AG20443 (cell line): ENCODE measurements at places on chromosomes 2 and 18.

DNA sequence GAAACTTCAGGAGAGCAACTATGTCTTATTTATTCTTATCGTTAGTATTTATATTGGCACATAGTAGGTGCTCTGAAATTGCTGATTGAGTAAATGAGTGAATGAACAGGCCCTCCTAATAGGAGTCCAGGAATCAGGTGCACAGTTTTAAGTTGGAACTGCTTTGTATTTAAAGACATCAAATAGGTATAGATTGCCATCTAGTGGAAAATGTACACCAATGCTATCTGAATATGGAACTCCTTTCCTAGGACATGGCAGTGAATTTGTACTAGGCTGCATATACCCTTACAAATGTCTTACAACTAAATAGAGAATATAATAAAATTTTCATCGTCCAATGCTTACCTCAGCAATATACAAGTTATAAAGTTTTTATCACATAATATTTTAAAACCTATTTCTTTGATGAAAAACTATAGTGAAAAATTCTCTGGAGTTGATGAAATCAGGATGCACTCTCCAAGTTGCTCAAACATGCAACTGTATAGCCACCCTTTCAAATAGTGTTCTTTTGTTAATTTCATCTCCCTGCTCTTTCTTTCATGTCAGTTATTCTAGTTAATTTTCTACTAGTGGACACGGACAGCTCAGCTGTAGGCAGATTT lies 318.9 kb upstream of the SYT4 start:
- DNase-seq: peak; percentile 29

DNA sequence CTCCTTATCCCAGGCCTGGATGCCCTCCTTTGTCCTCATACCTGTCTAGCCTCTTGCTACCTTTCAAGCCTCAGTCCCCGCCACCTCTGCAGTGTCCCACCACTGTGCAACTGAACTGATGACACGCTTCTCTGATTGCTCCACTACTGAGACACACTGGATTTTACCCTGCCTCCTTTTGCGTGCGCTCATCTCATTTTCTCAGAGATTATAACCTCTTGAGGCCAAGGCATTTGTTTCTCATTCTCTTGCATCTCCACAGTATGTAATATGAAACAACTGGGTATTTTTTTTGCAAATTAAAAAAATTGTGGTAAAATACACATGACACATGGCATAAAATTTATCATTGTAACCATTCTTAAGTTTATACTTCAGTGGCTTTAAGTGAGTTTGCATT lies 95.4 kb downstream of the PRKCE start:
- peak; percentile 52 for DNase-seq

DNA sequence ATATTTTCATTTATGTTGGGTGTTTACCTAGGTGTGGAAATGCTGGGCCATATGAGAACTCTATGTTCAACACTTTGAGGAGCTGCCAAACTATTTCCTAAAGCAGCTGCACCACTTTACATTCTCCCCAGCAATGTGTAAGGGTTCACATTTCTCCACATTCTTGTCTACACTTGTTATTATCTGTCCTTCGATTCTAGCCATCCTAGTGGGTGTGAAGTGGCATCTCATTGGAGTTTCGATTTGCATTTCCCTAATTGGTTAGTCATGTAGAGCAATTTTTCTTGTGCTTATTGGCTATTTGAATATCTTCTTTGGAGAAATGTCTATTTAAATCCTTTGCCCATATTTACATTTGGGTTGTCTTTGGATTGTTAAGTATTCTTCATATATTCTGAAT lies 21.9 kb downstream of the RNF144A start:
- DNase-seq: no peak

DNA sequence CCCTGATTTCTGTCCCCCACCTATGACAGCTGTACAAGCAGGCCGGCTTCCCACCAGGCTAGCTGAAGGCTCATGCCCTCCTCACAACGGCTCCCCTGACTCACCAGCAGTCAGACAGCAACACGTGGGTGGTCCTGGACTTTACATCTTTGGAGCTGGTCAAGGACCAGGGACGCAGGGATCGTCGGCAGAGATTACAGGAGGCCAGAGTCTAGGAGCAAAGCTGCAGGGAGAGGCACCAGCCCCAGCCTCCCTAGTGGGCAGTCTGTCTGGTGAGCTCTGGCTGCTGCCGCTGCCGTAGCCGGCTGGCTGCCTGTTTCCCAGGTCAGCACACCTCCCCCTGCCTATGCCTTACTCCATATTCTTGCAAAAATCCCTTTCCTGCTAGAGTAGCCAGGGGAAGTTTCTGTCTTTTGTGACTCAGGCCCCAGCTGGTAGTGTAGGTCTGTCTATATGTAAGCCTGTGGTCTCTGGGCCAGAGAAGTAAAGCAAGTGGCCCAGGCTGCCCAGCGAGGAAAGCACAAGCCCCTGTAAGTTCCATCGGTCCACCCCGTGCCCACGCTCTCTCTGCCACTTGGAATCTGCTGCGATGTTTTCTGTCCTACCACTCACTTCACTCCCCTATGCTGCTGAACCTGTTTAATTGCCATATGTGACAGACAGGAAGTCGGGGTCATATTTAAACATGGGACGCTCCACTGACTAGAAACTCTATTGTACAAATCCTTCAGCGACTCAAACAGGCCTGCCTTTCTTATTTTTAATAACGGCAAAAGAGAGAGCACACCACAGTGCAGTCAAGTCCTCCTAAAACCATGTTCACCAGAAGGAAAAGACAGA lies 2.4 kb upstream of the ARHGEF4 start:
- DNase-seq: no peak

- peak; percentile 12 for DNase-seq
Observed at GRCh38 chr2:145123606-145124005, 603.7 kb upstream of the ZEB2 start.

GRCh38 chr2:232386740-232387450 lies 8.3 kb downstream of the ALPP start:
- no peak for DNase-seq

DNA sequence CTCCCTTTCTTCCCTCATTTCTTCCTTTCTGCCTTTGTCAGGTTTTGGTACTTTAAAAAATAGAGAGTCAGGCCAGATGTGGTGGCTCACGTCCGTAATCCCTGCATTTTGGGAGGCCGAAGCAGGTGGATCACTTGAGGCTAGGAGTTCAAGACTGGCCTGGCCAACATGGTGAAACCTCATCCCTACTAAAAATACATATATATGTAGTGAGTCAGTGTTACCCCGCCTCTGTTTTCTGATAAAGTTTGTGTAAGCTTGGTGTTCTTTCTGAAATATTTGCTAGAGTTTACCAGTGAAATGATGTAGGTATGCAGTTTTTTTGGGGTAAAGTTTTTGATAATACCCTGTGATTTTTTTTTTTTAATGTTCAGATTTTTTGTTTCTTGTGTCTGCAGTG lies 58.8 kb downstream of the DGKD start:
- DNase-seq: peak; percentile 7

- DNase-seq: peak; percentile 17
Observed at GRCh38 chr2:168316073-168316440, 68.7 kb upstream of the STK39 start.

DNA sequence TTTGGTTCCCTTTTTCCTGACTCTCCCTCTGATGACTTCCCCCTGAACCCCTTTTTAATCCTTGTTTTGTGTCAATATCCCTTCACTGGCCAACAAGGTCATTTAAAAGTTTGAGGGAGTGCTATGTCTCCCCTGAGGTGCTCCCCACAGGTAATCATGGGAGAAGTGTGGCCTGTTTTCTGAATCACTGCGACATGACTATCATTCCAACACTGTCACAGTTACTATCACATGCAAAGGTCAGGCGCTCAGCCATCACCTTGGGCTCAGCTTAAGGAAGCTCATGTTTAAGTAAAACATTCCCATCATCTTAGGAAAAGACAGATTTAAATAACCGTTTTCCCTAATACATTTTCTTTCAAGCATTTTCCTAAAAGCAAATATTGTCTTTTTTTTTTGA lies 20.9 kb upstream of the ACAA2 start:
- no peak for DNase-seq
